Activated naive CD8-positive, alpha-beta T cell treated with anti-CD3 and anti-CD28 coated beads for 36 hours (primary cell): ENCODE measurements at places on chromosomes 1 and 21. TPM values are rescaled to one million over a fixed set of nuclear protein-coding genes. Genes with fewer than 3 reads are reported as not detected.

Gene ACKR1
- not detected for total RNA-seq

GRCh38 chr1:204262506-204263253 is 48.9 kb upstream of the GOLT1A start:
- no peak for DNase-seq
- no peak overlapping the region for H3K27ac ChIP-seq
- H3K4me1 ChIP-seq: no peaks in the 10 kb centered on the region

DNA sequence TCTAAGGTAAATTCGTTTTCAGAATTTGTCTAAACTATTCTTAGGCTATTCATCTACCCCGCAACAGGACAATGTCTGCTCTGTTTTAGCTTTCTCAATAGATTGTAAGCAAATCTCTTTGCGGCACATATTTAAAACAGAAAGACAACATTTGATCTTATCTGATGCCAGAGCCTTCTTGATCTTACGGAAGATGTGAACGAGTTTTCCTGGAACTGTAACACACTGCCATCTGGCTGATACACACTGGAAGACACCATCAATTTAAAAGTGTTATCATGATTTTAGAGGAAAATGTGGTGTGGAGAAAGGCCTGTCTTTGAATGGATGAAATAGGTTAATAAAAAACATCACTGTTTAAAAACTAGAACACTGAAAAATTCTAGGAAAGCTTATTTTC is 36.1 kb downstream of the COA6 start:
- DNase-seq: no peak
- H3K27me3 ChIP-seq: no peaks in the 10 kb centered on the region
- H3K27ac ChIP-seq: no peak overlapping the region
- H3K4me1 ChIP-seq: no peaks in the 10 kb centered on the region

DNA sequence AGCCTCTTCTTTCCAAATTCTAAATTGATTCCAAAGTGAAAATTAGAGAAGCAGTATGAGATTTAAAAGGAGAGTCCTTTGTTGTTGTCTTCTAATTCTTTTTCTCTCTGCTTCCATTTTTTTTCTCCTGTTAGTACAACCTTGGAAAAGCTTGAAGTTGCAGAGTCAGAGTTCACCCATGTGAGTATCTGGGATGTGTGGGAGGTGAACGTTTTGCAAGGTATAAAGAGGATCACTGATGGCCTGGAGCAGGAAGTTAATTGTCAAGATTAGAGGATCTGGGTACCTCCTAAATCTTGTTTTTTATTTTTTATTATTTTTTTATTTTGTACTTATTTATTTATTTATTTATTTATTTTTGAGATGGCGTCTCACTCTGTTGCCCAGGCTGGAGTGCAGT is 7.7 kb upstream of the PSMD4 start:
- H3K4me3 ChIP-seq: no peak overlapping the region
- peaks cover 2% of the 10 kb centered on the region for H3K4me1 ChIP-seq
- peaks cover 32% of the 10 kb centered on the region for H3K36me3 ChIP-seq
- no peak for DNase-seq
- H3K27ac ChIP-seq: no peak overlapping the region
- H3K27me3 ChIP-seq: no peaks in the 10 kb centered on the region

- peak; percentile 35 for DNase-seq
- H3K4me1 ChIP-seq: no peaks in the 10 kb centered on the region
- no peak overlapping the region for H3K27ac ChIP-seq
- H3K36me3 ChIP-seq: no peaks in the 10 kb centered on the region
- no peaks in the 10 kb centered on the region for H3K27me3 ChIP-seq
Measured at GRCh38 chr1:41322835-41323234, 38.4 kb upstream of the FOXO6 start.
